ENCODE measurements at places on chromosomes 6 and 20.

GRCh38 chr6:52595000-52595795 lies 18.3 kb upstream of the TRAM2 start:
- DNase-seq = no peak

DNA sequence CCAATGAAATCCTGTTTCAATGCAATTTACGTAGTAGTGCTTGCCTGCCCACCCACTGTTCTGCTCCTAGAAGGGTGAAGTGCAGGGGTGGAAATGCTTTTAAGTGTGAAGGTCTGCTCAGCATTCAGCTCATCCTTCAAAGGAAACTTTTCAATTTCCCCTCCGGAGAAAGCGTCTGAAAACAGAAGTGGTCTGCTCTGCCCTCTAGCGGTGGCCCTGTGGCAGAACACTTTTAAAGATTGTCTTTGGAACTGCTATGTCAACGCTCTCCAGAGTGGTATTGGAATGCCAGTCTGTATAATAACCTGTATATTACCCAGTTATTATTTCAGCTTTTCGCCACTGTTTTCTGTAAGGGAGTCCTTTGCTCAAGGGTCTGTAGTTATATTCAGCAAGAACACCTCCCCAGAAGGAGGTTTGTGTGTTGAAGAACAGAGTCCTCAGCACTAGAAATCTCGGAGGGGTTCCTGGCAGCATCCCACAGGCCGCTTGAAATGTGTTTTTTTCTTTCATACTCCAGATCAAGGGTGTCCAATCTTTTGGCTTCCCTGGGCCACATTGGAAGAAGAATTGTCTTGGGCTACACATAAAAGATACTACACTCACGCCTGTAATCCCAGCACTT lies 63.1 kb upstream of the KLHL31 start:
- no peak for DNase-seq

DNA sequence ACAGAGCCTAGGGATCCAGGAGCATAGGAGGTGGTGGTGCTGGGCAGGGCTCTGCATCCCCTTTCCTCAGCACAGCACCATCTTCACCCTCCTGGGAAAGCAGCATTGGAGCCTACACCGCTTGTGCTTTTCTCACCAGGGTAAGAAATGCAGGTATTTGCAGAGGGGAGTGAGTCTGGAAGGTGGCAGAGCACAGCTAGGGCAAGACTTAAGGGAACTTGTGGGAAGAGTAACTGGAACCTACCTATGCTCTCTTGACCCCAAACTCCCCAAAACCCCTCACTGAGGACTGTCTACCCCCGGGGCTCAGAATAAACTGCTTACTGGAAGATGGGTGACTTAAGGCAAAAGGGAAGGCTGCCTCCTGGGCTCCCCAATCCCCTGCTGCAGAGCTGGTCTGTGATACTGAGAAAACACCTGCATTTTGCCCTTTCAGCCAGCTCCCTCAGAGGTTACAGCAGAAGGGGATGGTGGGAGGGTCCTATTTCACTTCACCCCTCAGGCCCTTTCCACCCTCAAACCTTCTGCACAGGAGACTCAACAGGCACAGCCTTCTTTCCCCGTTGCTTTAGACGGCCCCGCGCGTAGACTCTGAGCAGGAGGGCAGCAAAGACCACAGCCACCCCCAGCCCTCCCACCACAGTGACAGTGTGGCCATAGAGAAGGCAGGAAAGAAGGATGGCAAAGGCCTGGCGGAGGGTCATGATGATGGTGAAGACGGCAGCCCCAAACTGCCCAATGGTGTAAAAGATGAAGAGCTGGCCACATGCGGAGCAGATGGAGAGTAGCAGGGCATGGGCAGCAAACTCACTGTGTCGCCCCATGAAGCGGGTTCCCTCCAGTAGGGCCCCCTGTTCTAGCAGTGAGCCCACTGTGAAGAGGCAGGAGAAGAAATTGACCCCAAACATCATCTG lies 2.9 kb downstream of the SLC35B2 start:
- no peak for DNase-seq

- no peak for DNase-seq
These were observed 4.8 kb downstream of the FBXO5 start for GRCh38 chr6:152978058-152978457.

- no peak for DNase-seq
These were observed 199.6 kb upstream of the RREB1 start for GRCh38 chr6:6908121-6908520.

DNA sequence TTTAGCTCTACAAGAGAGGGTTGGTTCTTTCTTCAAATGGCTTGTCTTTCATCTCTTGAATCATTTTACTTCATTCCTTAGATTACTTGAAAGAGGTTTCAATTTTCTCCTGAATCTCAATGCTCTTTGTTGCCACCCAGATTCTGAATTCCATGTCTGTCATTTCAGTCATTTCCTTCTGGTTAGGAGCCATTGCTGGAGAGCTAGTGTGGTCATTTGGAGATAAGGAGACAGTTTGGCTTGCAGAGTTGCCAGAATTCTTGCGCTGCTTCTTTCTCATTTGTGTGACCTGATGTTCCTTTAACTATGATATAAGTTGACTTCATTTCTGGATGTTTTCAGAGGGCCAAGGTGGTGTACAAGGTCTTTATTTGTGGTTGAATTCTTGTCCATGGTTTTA lies 157.8 kb downstream of the SLC22A3 start:
- DNase-seq = no peak

DNA sequence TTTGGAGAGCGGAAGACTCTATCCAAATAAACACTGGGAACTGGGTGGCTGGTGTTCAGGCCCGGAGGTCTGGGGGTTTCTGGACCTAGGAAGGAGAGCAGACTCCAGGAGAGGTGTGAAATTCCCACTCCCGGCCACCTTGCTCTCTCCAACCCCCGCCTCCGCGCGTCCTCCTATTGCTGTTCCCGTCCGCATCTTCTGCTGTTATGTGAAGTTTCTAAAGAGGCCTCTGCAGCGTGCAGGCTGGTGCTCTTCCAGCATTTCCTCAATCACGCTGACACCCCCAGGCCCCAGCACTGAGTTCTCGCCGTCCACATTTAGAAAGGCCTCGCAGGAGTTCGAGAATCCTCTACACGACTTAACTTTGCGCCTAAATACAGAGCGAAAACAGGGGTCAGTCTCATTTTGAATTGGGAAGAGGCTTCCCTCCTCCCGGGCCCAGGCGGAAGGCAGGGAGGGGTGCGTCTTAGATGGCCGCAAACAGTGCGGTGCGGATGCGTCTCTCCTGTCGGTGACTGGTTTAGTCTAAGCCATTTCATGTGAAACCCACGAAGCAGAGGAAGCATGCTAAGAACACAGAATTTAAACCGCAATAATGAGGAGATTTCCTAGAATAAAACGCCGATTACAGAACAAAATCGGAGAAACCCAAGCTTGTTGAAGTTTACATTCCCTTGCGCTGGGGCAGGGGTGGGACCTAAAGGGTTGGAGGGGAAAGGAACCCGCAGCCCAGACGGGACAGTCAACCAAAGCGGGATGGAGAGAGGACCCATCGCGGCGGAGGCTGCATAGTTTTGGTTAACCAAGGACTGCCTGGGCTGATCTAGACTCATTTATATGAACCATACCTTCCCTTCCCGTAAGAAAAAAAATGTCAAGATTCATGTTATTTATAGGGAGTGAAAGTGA lies 4.0 kb upstream of the FOXF2 start:
- DNase-seq = no peak

DNA sequence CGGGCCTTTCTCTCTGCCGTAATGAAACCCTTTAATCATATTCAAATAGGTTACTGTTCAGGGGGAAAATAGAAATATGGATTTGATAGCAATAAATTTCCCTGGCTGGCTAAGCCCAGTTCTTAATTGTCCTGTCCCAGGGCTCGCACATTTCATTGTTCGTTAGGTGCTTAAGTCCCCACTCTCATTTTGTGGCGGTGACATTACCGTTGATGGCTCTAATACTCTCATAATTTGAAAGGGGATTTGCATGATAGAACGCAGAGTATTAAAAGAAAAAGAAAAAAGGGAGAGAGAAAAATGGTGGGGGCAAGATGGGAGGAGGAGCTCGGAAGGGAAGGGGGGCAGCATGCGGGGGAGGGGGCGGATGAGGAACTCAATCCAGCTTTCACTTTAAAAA lies 79.1 kb upstream of the FOXP4 start:
- DNase-seq = no peak

Measured in cortex of kidney (tissue), 1 donor.